ENCODE measurements at places on chromosomes 6 and 20. TPM values are rescaled to one million over a fixed set of nuclear protein-coding genes. Genes with fewer than 3 reads are reported as not detected.

The FAM83B gene
- total RNA-seq: 39.5 TPM

The SLC22A2 gene
- total RNA-seq: 0.16 TPM

The TINAG gene
- 55.5 TPM for total RNA-seq

The GGTLC1 gene
- total RNA-seq: not detected

The DNAAF9 gene
- total RNA-seq: 25.4 TPM

The CLDN20 gene
- total RNA-seq: not detected

The TENT5A gene
- 29.5 TPM for total RNA-seq

The TMEM200A gene
- 8.1 TPM for total RNA-seq

The BFSP1 gene
- total RNA-seq: 0.17 TPM

The KIFC1 gene
- 21.1 TPM for total RNA-seq

The KCNK17 gene
- 0.24 TPM for total RNA-seq

The OXT gene
- total RNA-seq: not detected

The HLA-DQB2 gene
- 1.1 TPM for total RNA-seq

The FARS2 gene
- total RNA-seq: 21.6 TPM

The PRRT1 gene
- total RNA-seq: 0.96 TPM

The DEFB127 gene
- not detected for total RNA-seq

The BPI gene
- not detected for total RNA-seq

The C6orf52 gene
- total RNA-seq: not detected

All from mucosa of descending colon (tissue), 3 donors.